ENCODE measurements at places on chromosomes 5 and 9.

GRCh38 chr5:109297900-109298299, 111.9 kb downstream of the PJA2 start:
- no peak for DNase-seq

GRCh38 chr9:79572608-79573411, 1.0 kb downstream of the TLE4 start:
- DNase-seq = no peak

GRCh38 chr5:153403470-153403869, 87.0 kb upstream of the GRIA1 start:
- no peak for DNase-seq

DNA sequence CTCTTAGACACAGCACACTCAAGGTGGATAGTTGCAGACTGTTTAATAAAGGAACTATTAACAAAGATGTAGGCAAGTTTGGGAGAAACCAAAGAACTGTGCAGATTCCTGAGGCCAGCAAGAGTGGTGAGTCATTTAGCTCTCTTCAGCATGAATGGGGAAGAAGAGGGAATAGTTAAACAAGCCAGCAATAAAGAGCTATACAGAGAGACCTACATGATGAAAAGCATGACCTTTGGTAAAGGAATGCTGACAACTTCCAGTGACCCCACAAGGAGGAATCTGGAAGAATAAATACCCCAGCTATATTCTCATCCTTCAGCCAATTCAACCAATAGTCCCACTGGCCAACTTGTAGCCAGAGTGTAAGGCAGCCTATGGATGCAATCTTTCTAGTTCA, 706.0 kb upstream of the GRAMD2B start:
- no peak for DNase-seq

GRCh38 chr5:95124101-95124500, 160.8 kb downstream of the MCTP1 start:
- no peak for DNase-seq

DNA sequence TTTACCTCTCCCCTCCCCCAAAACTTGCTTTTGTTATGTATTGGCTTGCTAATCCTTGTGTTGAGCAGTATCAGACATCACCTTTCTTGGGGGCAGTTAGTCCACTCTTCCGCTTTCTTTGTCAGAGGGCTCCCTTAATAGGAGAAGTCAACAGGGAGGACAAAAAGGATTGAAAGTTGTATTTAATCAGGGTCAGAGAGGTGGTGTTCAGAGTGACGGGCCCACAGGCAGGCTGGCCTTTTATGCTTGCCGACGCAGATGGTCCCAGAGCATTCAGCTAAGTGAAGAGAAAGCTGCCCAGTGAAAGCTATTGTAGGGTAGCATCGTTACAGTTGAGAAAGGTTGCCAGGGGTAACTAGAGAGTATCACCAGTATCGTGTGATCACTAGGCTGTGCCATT, 131.1 kb downstream of the ZCCHC7 start:
- no peak for DNase-seq

DNA sequence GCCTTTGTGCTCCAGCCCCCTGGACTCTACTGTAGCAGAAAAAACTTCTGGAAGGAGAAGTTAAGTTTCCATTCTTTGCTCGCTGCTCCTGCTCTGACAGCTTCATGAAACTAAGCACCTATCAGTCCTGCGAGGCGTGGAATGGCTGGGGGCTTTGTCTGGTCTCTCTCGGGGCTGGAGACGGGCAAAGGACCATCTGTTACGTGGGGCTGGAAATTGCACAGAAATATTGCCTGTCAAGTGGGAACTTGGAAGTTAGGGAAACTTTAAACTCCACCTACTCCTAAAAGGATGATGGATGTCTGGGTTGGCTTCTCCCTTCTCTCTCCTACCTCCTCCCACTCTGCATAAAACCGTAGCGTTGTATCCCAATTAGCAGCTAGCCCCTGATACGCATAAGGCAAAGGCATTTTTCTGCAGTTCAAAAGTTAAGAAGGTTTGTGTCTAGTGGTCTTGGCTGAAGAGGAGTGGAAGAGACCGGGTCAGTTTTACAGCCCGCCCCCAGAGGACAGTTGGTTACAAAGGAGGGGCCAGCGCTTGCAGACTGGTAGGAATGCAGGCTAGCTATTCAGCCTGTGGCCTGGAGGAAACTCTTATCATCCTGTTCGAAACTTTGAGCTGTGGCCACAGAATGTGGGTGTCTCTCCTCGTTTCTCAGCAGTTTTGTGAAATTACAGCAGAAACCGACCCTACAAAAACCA, 1.3 kb downstream of the FBXL7 start:
- DNase-seq = no peak

DNA sequence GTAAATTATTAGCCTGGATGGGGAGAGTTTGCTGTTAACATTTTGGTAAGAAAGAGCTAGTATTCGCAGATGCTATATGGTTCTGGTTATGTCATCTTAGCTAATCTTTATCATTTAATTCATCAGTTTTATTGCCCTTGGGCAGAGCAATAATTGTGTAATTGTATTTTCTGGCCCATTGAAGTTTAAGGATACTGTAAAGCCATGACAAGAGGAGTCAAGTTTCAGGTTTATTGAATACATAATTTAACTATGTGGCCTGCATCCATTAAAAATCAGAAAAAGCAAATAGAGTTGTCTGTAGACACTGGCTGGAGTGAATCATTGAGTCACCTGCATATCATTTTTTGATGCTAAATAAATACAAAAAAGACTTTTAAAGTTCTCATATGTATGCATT, 255.8 kb downstream of the PRELID2 start:
- DNase-seq = no peak

DNA sequence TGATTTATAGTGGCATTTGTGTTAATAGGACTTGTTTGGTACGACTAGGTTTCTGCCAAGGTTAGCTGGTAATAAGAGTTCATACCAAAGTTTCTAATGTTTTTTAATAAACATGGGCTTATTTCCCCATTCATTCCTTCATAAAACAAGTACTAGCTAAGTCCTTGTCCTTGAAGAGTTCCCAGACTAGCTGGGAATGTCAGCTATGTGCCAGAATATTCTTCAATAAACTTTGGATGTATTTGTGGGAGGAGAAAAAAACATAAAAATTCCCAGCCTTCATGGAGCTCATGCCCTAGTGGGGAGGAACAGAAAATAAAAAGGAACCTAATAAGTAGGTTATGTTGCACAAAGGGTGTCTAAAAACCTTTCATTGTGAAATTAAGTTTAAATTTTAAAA, 176.9 kb downstream of the DENND1A start:
- DNase-seq = no peak

- DNase-seq = no peak
Measured at GRCh38 chr5:170552621-170553115, 48.8 kb downstream of the KCNIP1 start.

GRCh38 chr5:172664681-172665541, 23.8 kb downstream of the NEURL1B start:
- DNase-seq = no peak

- DNase-seq = no peak
Measured at GRCh38 chr5:146725025-146725424, 153.5 kb downstream of the PPP2R2B start.

- DNase-seq = no peak
Measured at GRCh38 chr5:402615-403359, 40.2 kb upstream of the EXOC3 start.

GRCh38 chr9:129999141-129999510, 43.9 kb downstream of the FNBP1 start:
- no peak for DNase-seq

Data from glomerular endothelial cell (primary cell).